ENCODE measurements at places on chromosomes 11 and 22.

DNA sequence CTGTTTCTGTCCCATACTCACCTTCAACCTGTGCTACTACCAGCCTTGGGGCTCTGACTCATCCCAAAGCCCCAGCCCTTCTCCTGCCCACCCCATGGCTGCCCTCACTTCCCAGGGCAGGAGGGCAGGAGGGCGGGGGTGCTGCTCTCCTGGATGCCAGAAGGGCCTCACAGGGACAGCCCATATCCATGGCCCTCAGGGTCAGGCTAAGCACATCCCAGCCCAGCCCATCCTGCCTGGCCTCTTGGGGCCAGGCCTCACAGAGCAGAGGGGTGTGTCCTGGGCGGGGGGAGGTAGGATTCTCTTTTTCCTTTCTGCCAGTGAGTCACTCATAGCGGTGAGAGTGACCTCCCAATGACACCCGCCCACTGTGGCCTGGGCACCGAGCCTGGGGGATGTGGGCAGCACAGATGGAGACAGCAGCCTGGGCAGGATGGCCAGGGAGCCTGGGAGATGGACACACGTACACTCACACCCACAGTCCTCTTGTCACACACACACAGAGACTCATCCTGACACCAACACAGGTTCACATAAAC lies 2.4 kb downstream of the LTBP3 start:
- no peak for DNase-seq

GRCh38 chr11:102293873-102294601 lies 23.2 kb upstream of the BIRC3 start:
- DNase-seq, result no peak

- no peak for DNase-seq
Measured at GRCh38 chr11:33157103-33158027, 3.9 kb downstream of the CSTF3 start.

DNA sequence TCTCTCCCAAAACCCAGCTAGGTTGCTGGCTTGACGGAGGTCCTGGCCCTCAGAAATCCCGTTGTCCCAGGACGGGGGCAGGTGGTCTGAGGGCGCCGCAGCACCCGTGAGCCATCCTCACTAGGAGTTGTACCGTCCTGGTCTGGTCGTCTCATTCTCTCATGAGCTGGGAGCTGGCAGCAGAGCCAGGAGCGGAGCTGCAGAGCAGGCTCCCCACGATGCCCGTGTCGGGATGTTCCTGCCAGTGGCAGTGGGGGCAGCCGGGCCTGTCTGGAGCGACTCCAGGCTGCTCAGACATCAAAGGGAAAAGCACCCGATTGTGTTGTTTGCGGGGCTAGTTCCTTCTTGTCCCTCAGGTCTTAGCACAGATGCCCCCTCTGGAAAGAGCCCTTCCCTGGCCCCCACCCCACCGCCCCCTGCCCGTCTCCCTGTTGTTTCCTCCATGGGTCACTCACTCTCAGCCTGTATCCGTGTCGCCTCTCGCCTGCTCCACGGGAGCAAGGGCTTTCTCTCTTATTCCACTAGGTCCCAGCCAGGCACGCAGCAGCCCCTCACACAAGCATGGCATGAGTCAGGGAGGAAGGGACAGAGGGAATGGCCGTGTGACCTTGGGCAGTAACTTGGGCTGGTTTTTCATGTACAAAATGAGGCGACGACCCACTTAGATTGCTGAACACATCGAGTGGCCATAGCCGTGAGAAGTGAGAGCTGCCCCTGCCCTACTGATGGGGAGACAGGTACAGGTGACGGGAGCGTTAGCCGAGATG lies 23.2 kb upstream of the MGAT3 start:
- no peak for DNase-seq

- DNase-seq, result no peak
Measured at GRCh38 chr11:72292106-72292785, 48.3 kb upstream of the PHOX2A start.

DNA sequence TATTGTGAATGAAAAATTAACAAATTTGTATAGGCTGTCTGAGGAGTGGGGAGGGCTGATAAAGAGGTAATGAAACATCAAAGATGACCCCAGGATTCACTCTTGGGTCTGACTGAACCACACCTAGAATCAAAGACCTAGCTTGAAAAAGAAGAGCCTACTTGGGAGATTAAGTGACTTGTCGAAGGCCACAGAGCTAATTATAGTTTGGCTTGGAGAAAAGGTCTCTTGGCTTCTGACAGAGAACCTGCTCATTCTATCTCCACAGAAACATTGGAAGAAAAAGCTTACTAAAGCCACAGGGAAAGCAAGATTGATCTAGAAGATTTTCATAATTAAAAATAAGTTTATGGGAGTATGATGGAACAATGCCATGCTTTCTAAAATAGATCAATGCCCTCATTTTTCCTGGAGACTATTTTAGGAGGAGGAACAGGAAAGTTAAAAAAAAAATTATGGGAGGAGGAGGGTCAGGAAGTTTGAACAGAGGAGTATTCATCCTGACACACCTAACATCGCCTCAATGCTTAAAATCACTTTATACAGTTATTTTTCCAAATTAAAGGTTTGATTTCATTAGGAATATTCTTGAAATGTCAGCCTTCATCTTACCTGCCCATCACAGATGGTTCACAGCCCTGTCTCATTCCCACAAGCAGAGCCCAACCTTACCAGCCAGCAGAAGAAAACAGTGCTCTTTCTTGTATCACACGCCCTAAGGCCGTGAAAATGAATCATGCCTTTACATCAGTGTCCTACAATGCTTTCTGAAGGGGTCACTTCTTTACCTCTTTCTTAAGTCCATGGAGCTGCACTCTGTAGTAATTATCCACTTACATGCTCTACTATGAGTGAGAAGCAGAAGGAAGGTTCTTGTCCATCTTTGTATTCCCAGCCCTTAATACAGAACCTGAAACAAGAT lies 231.1 kb upstream of the MPPED2 start:
- DNase-seq, result no peak

- no peak for DNase-seq
Measured at GRCh38 chr11:65060913-65061408, 2.6 kb upstream of the NAALADL1 start.

- peak; percentile 70 for DNase-seq
Measured at GRCh38 chr11:64000026-64000739, 13.9 kb downstream of the OTUB1 start.

GRCh38 chr22:48782326-48782725 lies 1045.3 kb downstream of the BRD1 start:
- DNase-seq, result no peak

DNA sequence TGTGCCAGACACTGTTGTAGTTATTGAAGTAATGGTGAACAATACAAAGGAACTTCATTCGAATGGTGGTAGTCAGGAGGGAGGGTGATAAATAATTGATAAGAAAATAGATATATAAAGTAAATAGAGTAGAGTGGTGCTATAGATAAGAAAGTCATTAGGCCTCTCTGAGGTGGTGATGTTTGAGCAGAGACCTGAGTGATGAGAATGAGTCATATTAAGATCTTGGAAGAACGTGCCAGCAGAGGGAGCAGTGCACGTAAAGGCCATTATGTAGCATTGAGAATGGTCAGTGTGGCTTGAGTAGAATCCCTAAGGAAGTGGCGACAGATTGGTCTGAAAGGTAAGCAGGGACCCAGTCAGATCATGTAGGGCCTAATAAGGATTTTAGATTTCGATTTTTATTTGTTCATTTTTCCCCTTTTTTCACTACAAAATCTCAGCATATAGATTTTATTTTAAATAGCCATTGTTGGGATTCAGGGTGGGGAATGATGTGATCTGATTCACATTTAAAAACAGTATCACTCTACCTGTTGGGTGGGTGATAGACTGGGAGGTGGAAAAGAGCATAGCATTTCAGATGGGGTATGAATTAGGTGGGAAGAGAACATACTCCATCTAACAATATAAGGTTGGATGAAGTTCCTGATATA lies 44.7 kb downstream of the CCDC90B start:
- DNase-seq, result no peak

DNA sequence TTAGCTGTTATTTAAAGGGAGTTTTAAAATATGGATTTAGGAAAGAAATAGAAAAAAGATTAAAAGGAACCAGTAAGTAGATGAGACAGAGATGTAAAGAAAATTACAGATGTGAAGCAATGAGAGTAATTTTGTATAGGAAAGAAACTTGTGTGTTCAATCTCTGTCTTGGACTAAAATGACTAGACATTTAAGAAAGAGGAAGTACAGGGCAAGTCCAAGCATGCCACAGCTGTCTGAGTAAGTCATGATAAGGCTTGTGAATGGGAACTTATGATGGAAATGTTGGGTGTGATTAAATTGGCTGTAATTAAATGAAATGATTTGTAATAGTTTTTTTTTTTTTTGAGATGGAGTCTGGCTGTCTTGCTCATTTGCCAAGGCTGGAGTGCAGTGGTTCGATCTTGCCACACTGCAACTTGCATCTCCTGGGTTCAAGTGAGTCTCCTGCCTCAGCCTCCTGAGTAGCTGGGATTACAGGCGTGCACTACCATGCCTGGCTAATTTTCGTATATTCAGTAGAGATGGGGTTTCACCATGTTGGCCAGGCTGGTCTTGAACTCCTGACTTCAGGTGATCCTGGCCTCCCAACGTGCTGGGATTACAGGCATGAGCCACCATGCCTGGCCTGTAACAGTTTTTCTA lies 5.9 kb upstream of the ACY3 start:
- DNase-seq, result no peak

Data from T-helper 17 cell (primary cell).